ENCODE measurements at places on chromosomes 12 and 14.
A peak's percentile ranks its signal among the peaks of the same experiment; 100 is the strongest.

DNA sequence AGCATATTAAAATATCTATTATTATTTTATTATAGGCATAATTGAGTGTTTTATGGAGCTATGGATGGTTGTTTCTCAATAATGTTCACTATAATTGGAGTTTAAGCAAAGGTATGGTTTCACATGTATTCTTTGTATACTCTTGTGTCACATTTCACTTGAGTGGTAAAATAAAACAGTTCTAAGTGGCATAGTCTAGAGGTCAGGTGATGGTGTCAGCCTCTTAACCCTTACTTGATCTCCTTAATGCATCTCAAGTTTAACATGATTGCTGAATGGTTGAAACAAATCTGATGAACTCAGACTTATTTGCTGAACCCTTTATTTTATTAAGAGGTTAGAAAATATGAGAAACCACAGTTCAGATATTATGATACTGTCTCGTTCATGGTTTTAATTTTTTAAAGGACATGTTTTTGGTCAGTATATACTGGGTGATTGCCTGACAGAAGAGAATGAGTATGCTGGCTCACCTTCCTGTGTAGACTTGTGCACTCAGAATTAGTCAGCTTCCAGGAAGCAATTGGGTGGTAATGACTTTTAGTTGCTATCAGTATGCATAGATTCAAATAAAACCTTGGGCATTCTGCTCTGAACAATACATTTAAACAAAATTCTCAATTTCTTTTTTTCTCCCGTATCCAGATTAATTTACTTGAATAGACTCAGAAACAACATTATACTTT, 464.6 kb downstream of the PCNX1 start:
- no peak for DNase-seq

DNA sequence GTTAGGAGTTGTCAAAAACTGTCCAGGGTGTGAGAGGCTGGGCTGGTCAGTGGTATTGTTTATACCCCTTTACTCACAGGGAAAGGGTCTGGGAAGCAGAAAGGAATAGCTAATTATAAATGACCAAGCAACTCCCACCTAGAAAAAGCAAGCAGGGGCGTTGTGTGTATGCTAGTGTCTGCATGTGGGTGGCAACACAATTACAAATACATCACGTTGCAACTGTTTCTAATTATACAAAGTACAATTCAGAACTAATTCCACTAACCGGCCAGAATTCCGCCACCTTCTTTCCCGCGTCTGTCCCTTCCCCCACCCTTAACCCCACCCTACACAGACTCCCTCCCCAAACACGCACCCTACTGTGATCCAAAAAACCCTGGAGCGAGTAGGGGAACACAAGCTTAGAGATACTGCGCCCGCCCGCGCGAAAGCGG, 2.2 kb downstream of the DPF3 start:
- no peak for DNase-seq

DNA sequence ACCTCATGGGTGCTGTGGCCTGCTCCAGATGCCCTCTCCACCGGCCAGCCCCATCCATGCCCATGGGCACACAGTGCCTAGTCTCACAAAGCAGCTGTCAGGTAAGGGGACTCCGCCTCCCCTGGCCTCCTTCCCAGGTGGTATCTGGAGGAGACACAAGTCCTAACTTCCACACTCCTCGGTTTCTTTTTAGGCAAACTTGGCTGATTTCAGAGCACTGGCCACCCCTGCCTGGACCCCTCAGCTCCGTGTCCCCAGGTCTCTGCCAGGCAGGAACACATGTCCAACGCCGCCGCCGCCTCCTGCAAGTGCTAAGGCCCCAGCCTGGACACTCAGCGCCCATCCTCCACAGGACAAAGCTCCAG, 324.1 kb upstream of the DIO3 start:
- DNase-seq, result no peak

DNA sequence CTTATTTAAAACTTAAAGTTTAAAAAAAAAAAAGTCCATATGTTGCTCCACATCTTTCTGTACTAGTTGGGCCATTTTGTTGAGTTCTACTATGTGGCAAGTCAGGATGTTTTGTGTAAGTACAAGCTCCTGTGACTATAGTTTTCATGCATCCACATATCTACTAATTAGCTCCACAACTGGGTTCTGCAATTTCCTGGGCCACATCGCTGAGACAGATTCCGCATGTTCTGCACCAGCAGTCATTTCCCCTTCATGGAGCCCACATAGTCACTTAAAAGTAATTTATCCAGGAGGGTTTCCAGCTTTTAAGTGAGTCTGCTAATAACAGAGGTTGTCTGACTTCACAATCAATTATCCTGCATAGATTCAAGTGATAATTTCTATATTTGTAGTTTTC, 461.4 kb downstream of the ZFP36L1 start:
- no peak for DNase-seq

- no peak for DNase-seq
Measured at GRCh38 chr14:57982804-57983634, 117.1 kb upstream of the SLC35F4 start.

GRCh38 chr12:810671-811415, 58.5 kb downstream of the WNK1 start:
- no peak for DNase-seq

GRCh38 chr12:49621651-49622500, 1.5 kb upstream of the PRPF40B start:
- no peak for DNase-seq

DNA sequence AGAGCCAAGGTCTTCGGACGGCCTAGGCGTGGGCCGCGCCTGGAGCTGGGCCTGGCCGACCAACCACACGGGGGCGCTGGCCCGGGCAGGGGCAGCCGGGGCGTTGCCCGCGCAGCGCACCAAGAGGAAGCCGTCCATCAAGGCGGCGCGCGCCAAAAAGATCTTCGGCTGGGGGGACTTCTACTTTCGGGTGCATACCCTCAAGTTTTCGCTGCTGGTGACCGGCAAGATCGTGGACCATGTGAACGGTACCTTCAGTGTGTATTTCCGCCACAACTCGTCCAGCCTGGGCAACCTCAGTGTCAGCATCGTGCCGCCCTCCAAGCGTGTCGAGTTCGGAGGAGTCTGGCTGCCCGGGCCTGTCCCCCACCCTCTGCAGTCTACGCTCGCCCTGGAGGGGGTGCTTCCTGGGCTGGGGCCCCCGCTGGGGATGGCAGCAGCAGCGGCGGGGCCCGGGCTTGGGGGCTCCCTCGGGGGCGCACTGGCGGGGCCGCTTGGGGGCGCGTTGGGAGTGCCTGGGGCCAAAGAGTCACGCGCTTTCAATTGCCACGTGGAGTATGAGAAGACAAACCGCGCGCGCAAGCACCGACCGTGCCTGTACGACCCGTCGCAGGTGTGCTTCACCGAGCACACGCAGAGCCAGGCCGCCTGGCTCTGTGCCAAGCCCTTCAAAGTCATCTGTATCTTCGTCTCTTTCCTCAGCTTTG, 4.4 kb upstream of the SHMT2 start:
- DNase-seq, result no peak

- no peak for DNase-seq
Measured at GRCh38 chr12:89824822-89825221, 116.2 kb upstream of the ATP2B1 start.

- no peak for DNase-seq
Measured at GRCh38 chr14:24996930-24997725, 52.8 kb downstream of the STXBP6 start.

- no peak for DNase-seq
Measured at GRCh38 chr14:32033543-32033942, 43.6 kb upstream of the ARHGAP5 start.

GRCh38 chr12:65822732-65823512, 1.4 kb upstream of the HMGA2 start:
- no peak for DNase-seq

DNA sequence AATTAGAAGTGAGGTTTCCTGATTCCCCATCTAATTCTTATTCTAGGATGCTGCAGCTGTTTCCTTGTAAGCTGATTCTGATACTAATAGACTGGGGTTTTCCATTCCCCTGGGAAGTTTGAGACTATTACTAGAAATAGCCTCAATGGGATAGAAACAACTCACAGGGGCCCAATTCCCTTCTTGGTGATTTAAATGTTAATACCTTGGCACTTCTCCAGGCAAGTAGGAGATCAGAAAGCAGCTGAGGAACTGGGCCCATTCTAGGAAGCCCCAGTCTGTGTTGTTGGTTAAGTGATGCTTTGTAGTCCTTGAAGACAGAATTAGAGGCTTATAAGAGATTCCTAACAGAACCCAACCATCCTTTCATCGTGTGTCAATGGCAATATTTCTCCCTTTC, 407.0 kb upstream of the SEL1L start:
- no peak for DNase-seq

GRCh38 chr12:65823513-65824375, 539 bp upstream of the HMGA2 start:
- no peak for DNase-seq

GRCh38 chr14:58994130-58994529, 194.3 kb upstream of the DAAM1 start:
- no peak for DNase-seq

DNA sequence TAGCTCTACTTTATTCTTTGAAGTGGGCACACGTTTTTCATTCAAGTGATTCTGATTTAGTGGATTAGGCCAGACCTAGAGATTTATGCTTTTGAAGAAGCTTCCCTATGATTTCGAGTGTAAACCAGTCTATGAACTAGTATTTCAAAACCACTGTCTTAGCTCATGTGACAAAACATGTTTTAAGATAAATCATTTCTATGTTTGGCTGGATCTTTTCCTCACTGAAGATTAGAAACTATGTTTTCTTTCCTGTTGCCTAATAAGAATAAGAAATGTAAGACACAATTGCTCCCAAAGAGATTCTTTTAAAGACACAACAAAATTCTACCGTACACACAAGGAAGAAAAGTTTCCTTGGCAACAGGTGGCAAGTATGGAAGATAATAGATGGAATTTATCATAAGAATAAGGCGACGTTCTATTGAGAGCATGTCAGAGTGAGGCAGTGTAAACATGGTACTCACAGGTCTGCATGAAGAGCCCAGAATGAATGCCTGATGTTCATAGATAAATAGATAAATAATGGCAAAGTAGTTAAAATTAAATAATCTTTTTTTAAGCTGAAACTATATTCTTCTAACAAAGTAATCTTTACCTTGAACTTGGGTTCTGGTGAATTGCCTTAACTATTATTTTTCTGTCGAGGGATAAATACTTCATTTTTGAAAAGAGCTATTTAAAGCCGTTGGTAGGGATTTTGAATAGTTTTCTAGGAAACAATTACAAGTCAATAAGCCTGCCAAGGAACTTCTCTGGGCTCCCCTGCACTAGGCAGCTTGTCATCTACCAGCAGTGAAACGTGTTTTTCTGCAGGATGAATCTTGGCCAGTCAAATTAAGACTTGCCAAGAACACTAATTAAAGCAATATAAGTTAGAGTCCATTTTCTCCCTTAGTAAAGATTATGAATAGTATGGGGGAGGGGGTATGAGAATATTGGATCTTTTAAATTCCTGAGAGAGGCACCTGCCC, 34.1 kb upstream of the C12orf75 start:
- no peak for DNase-seq

- DNase-seq, result peak; percentile 53
Measured at GRCh38 chr14:92460916-92461579, 52.5 kb upstream of the RIN3 start.

GRCh38 chr14:83646228-83646627, 1883.7 kb upstream of the FLRT2 start:
- DNase-seq, result no peak

- DNase-seq, result peak; percentile 90
Measured at GRCh38 chr12:76020731-76021672, 10.6 kb downstream of the PHLDA1 start.

DNA sequence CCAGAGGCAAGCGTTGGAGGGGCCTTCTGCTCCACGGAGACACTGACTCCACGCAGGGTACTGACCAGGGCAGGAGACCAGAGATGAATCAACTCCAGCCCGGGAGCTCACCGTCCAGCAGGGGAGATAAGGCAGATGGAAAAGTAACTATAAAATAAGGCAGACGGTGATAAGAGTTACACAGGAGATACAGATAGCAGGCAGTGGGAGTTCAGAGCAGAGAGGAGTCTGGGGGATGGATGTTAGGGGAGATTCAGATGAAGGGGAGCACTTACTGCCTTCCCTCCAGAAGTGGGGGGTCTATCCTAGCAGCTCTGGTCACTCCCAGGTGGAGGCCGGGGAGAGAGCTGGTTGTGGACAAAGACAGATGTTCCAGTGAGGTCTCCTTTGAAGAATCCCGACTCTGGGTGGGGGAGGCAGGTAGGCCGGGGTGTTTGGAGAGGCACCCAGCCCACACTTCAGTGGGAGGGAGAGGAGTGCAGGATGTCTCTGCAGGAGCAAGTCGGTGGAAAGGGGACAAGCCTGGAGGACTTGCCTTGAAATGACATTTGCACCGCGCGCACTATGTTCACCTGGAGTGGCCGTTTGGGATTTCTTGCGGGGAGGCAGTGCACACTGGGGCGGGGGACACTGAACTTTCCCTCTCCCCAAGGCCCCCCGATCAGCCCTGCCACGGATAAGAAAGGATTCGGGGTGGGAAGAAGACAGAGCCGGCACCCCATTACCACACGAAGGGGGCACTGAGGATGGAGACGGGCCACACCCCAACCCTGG, 1.2 kb downstream of the PITPNM2 start:
- no peak for DNase-seq

DNA sequence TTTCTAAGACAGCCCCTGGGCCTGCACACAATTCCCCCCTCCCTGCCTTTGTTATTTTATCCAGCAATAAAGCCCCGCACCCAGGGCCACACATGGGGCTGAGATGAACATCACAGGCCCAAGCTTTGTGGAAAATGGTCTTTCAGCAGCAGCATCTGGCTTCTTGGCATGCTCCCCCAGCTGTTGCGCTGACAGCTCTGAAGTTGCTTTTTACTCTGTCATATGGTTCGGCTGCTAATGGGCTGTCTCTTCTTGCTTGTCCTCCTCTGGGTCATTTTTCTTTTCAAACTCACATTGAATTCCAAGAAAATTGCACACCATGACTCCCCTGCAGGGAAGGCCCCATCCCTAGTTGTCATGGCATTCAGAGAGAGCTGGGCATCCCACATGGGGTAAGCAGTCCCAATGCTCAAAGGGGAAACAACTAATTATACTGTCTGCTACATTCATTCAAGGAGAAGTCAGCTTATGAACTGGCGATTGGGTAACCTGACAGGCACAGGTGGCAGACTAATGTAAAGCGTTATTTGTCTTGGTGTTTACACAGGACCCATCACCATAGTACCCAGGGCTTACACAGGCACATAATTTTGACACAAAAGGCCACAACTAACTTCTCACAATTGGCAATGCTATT, 74.0 kb upstream of the CDKN3 start:
- no peak for DNase-seq

GRCh38 chr14:51244591-51244990, 4.5 kb downstream of the TMX1 start:
- DNase-seq, result no peak

DNA sequence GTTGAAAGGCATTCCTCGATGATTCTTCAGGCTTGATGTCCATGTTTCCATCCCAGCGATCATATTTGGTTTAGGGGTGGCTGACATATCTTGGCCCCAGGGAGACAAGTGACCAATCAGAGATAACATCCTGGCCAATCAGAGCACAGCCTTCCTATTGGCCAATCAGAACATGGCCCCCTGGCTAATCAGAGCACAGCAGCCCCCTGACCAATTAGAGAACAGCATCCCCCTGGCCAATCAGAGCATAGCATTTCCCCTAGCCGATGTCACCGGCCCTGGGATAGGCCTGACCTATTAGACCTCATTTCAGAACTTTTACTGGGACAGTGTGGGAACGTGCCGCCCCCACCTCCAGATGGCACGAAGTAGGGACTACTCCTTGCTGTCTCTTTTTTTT, 182.2 kb downstream of the AACS start:
- DNase-seq, result no peak

GRCh38 chr12:116662612-116663144, 75.2 kb downstream of the SPRING1 start:
- no peak for DNase-seq

GRCh38 chr12:122023339-122024131, 1.9 kb downstream of the BCL7A start:
- no peak for DNase-seq
